Placental epithelial cell (primary cell): ENCODE measurements at places on chromosomes 6 and 20. TPM values are rescaled to one million over a fixed set of nuclear protein-coding genes. Genes with fewer than 3 reads are reported as not detected.

Gene SAMD5
- under 0.01 and 0.22 TPM in 2 replicates for total RNA-seq

Gene RNGTT
- total RNA-seq, result 14.1 and 19.1 TPM in 2 replicates

Gene ARMH2
- total RNA-seq, result not detected in 2 replicates

Gene THBS2
- 1.3 and 5.1 TPM in 2 replicates for total RNA-seq

Gene SLA2
- total RNA-seq, result not detected in 2 replicates

Gene SAMHD1
- 1.2 and 3.9 TPM in 2 replicates for total RNA-seq

Gene LY6G5C
- not detected in 2 replicates for total RNA-seq

Gene MUC22
- 0.11 TPM in 1 of 2 replicates, not detected in the other for total RNA-seq

Gene SALL4
- not detected in 2 replicates for total RNA-seq

Gene EFCAB8
- total RNA-seq, result not detected in 2 replicates

Gene SIRPB2
- under 0.01 TPM in 1 of 2 replicates, not detected in the other for total RNA-seq

Gene BTN2A1
- total RNA-seq, result 11.5 and 16.1 TPM in 2 replicates
